ENCODE measurements at places on chromosomes 2 and 18.

DNA sequence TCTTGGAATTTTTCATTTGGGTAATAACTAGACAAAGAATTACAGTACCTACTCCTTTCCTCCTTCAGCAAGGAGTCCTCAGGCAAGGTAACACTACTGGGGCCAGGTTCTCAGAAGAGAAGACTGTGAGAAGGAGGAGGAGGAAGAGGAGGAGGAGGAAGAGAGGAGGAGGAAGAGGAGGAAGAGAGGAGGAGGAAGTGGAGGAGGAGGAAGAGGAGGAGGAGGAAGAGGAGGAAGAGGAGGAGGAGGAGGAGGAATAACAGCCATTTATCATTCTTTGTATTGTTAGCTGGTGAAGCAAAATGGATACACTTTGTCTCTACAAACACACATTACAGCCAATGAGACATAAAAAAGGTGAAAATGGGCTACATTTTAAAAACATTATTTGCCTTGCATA, 32.9 kb upstream of the SLC25A52 start:
- no peak for DNase-seq

DNA sequence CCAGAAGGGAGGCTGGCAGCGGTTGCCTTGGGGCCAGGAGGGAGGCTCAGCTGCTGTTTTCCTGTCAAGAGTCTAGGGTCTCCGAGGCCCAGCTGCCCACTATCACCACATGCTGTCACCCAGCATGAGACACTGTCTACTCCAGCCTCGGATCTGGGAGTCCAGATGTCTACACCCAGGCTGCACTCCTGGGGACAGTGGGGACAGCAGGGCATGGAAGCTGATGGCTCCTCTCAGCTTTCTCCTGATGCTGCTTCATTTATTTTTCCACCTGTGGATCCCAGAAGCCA, 134.0 kb downstream of the PTGR3 start:
- no peak for DNase-seq

- DNase-seq, result no peak
Observed at GRCh38 chr18:78975699-78976335, 3.8 kb upstream of the SALL3 start.

DNA sequence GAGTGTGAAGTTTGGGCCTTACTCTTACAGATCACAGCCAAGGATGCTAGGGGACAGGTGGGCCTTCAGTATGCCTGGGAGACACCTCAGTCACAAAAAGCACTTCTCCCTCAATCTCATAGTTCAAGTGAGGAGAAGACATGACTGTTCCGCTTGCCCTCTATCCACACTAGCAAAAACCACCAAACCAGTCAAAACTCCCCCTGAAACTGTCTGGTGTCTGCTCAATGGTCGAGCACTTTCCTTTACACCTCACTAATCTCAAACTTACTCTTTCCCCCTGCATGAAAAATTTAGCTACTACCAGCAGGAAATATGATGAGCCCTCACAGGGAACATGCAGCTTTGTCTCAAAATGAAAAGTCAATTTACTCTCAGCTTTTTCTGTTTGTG, 232.2 kb downstream of the TRIB2 start:
- DNase-seq, result no peak

DNA sequence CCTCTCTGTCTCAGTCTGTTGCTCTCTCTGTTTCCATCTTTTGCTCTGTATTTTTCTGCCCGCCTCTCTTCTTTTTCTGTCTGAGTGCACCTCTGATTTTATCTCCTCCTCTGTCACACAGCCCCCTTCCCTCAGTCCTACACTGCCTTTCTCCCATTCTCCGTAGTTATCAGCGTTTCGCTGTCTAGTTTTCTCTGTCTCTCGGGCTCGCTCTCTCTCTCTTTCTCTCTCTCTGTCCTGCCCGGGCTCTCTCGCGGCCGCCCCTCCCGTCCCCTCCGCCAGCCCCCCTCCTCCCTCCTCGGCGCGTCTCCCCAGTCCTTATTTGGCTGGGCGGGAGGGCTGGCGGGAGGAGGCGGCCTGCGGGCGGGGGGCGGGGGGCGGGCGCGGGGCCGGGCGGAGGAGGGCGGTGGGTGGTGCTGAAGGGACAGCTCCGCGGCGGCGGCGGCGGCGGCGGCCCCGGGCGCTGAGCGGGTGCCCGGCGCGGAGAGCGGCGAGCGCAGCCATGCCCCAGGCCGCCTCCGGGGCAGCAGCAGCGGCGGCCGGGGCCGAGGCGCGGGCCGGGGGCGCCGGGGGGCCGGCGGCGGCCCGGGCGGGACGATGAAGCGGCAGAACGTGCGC, at the start of gene KCNK3:
Gene KCNK3, plus strand, starts transcription at position 444 of the 618 bp plus-strand sequence. Its CDS starts 154 bp downstream, at position 598.
- DNase-seq, result no peak

DNA sequence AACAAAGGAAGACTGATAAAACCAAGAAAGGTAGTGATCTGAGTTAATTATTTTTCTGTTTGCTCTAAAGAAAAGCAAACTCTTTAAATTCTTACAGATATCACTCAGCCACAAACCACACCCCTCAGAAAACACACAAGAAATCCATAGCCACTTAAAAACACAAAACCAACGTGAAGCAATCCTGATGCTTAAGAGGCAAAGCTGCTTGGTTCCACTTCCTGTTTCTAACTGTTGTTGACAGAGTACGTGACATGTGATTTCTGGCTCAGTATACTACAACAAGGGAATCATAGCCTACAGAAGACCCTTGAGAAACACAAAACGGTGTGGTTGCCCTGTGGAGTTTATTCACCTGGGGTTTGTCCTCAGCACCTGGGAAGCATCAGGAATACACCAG, 240.9 kb upstream of the APCDD1 start:
- no peak for DNase-seq

Measured in HFF-Myc (cell line).